Mesendoderm (in vitro differentiated cells): ENCODE measurements at places on chromosomes 4 and X.

DNA sequence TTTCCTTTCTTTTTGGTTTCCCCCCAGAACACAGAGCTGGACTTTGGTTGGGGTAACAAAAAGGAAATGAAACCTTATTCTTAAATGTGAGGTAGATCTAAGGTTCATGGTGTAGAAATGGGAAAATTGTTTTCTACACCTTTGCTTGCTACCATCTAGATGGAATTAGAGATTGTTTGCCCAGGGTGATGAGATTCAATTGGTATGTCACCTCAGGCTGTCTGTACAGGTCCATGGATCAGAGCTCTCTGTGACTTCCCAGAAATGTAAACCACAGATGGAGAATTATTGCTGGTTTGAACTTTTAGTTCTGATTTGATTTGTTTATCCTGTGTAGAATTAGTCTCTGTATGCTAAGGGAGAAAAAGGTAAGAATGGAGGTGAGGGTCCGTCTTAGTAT lies 146.7 kb downstream of the PCDH7 start:
- DNase-seq, result peak; percentile 40
- no peaks in the 10 kb centered on the region for H3K4me1 ChIP-seq
- no peak overlapping the region for H3K4me3 ChIP-seq
- H3K27ac ChIP-seq, result no peak overlapping the region

- no peaks in the 10 kb centered on the region for H3K27me3 ChIP-seq
- H3K27ac ChIP-seq, result no peak overlapping the region
- H3K4me1 ChIP-seq, result no peaks in the 10 kb centered on the region
- no peak overlapping the region for H3K4me3 ChIP-seq
Measured at GRCh38 chr4:38069271-38069760, 109.1 kb downstream of the PTTG2 start.

DNA sequence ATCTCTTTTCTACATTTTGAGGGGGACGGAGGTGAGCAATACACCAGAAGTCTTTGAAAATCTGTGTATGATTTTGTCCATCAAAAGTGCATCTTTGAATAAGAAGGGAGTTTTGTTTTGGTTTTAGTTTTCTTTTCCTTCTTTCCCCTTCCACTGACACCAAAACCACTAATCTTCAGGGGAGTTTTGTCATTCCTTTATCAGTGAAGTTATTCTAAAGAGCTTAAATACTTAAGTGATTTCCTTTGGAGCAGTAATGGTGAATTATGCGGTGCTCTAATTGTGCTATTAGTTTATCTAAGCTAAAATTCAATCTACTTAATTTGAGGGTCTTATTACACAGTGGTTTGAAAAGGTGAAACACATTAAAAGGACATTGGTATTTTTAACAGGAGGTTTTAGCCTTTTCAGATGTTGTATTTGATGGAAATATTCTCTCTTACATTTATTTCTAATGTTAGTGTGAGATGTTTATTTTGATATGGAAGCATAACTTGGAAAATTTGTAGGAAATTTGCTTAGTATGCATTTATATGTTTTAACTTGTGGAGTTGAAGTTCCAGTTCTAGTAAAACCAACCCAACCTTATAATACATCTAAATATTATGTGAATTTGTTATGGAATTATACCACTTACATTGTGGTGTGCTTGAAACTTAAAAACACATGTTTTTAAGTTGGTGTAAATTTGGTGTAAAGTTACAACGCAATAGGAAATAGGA lies 124.9 kb downstream of the PCDH7 start:
- no peaks in the 10 kb centered on the region for H3K27me3 ChIP-seq
- peak; percentile 23 for DNase-seq
- peaks cover 1% of the 10 kb centered on the region for H3K4me1 ChIP-seq

DNA sequence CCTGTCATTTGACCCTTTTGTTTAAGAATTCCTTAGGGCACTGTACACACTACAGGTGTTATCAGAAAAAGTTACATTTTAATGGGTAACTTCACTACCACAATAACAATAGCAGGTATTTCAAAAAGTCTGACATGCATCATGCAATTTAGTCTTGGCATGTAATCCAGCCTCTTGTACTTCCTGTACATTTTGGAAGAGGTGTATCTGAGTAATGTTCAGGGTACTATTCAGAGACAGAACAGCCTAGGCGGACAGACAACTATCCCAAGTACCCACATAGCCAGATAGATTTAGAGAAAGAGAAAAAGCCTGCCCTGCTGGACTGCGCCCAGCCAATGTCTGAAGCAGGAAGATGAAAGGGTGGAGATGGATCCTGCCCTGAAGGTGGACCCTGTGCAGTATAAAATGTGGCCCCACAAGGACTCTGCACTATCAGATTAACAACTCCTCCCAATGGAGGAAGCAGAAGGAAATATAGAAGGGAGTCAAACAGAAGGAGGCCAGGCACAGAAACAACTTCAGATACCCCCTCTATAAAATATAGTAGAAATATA lies 8.5 kb downstream of the UGT2B7 start:
- DNase-seq, result no peak
- H3K36me3 ChIP-seq, result no peaks in the 10 kb centered on the region
- no peak overlapping the region for H3K4me3 ChIP-seq
- H3K27me3 ChIP-seq, result no peaks in the 10 kb centered on the region
- no peaks in the 10 kb centered on the region for H3K4me1 ChIP-seq

DNA sequence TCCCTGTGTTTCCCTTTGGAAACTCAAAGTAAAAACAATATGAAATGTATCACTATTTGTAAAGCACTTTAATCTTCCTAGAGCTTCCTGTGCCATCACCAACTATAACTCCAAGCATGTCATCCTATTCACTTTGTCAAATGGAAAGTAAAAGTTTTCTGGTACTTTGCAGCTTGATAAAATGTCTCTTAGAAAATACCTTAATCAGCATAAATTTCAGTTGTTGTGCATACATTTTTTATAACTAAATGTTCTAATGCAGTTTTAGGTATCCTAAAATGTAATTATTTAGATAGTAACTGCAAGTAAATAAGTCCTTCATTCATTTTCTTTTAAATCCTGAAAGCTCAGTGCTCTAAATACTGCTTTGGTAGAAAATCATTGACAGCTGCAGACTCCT lies 558.7 kb downstream of the GRID2 start:
- no peak for DNase-seq
- H3K27me3 ChIP-seq, result no peaks in the 10 kb centered on the region
- no peak overlapping the region for H3K27ac ChIP-seq
- no peaks in the 10 kb centered on the region for H3K36me3 ChIP-seq

- H3K4me1 ChIP-seq, result no peaks in the 10 kb centered on the region
- peak; percentile 6 for DNase-seq
- no peaks in the 10 kb centered on the region for H3K36me3 ChIP-seq
- no peak overlapping the region for H3K27ac ChIP-seq
Measured at GRCh38 chrX:119617517-119618164, 11.4 kb upstream of the NKRF start.

DNA sequence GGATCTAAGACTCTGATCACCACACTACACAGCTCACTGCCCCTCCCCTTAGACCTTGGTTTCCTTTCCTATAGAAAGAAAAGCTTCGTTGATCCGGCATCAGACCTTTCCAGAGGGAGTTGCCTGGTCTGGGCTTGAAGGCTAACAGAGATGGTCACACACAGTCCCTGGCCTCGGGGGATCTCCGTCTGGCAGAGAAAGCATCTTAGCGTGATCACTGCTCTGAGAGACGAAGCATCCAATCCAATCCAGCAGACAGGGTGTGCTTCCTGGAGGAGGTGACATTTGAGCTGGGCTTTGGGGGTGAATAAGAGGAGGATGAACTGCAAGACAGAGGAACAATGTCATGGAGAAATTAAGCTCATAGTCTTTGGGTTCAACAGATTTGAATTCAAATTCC lies 49.5 kb downstream of the HTRA3 start:
- H3K27me3 ChIP-seq, result no peaks in the 10 kb centered on the region
- no peaks in the 10 kb centered on the region for H3K36me3 ChIP-seq
- DNase-seq, result no peak
- H3K27ac ChIP-seq, result no peak overlapping the region

- H3K4me3 ChIP-seq, result no peak overlapping the region
- H3K36me3 ChIP-seq, result no peaks in the 10 kb centered on the region
- H3K27ac ChIP-seq, result no peak overlapping the region
- peak; percentile 67 for DNase-seq
Measured at GRCh38 chrX:119573222-119573621, 1.1 kb upstream of the UBE2A start.

GRCh38 chrX:45050558-45050957 lies 150.1 kb downstream of the DIPK2B start:
- DNase-seq, result no peak
- H3K4me3 ChIP-seq, result no peak overlapping the region
- H3K27ac ChIP-seq, result no peak overlapping the region

GRCh38 chr4:152606753-152607152 lies 70.9 kb upstream of the FBXW7 start:
- no peak overlapping the region for H3K4me3 ChIP-seq
- no peaks in the 10 kb centered on the region for H3K27me3 ChIP-seq
- peaks cover 21% of the 10 kb centered on the region for H3K4me1 ChIP-seq
- peak; percentile 60 for DNase-seq
- H3K27ac ChIP-seq, result no peak overlapping the region

- no peak overlapping the region for H3K27ac ChIP-seq
- no peaks in the 10 kb centered on the region for H3K4me1 ChIP-seq
- no peaks in the 10 kb centered on the region for H3K36me3 ChIP-seq
- no peaks in the 10 kb centered on the region for H3K27me3 ChIP-seq
- peak; percentile 76 for DNase-seq
- no peak overlapping the region for H3K4me3 ChIP-seq
Measured at GRCh38 chr4:158656439-158656838, 15.2 kb downstream of the C4orf46 start.

GRCh38 chrX:144715337-144715736 lies 532.0 kb upstream of the SPANXN1 start:
- no peaks in the 10 kb centered on the region for H3K4me1 ChIP-seq
- DNase-seq, result no peak
- no peak overlapping the region for H3K4me3 ChIP-seq
- H3K36me3 ChIP-seq, result no peaks in the 10 kb centered on the region
- H3K27ac ChIP-seq, result no peak overlapping the region
- no peaks in the 10 kb centered on the region for H3K27me3 ChIP-seq

DNA sequence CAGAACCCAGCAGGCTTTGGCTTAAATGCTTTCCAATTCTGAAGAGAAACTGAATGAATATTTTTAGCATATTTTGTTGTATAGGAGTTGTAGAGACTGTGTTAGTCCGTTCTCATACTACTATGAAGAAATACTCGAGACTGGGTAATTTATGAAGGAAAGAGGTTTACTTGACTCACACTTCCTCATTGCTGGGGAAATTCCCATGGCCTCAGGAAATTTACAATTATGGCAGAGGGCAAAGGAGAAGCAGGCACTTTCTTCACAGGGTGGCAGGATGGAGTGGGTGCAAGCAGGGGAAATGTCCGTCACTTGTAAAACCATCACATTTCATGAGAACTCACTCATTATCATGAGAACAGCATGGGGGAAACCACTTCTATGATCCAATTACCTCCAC lies 291.7 kb downstream of the PACRGL start:
- no peaks in the 10 kb centered on the region for H3K36me3 ChIP-seq
- no peak for DNase-seq
- H3K27me3 ChIP-seq, result no peaks in the 10 kb centered on the region
